ENCODE measurements at places on chromosomes 5 and 9. TPM values are rescaled to one million over a fixed set of nuclear protein-coding genes. Genes with fewer than 3 reads are reported as not detected.

LRRC26 gene
- total RNA-seq = not detected

LHFPL2 gene
- total RNA-seq = 84.7 TPM

PCDHGA11 gene
- total RNA-seq = 23.0 TPM

SPAG8 gene
- total RNA-seq = 1.5 TPM

SLC34A3 gene
- under 0.01 TPM for total RNA-seq
